ENCODE measurements at places on chromosomes 2 and 18.

DNA sequence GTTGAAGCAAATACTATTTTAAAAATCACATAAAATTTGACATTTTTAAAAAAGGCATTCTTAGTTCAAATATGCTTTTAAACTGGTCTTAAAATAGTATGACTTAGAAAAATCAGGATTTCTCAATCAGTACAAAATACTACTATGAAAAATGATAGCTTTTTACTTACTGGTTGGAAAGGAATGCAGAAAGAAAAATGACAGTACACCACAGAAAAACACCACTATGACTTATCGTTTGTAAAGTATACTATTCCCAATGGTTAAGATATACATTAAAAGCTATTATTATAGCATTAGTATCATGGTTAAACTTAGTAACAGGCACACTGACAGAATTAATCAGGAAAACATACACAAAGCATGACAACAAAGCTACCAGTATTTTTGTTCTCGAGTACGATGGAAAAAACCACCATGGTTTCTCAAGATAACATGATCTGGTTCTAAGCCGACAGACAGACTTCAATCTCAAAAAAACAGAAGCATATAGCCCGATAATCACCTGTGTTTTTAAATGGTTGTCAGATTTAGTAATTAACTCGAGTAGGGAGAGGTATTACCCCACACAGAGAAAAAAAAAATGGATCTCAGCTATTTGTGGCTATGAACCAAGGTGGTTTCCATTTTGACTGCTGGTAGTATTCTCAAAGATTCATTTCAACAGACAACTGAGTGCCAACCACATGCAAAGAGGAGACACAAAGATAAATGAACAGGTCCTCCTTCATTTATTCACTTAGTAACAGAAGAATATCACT, 39.1 kb downstream of the CUL3 start:
- DNase-seq, result no peak

- no peak for DNase-seq
Observed at GRCh38 chr2:156322686-156323231, 9.8 kb downstream of the NR4A2 start.

DNA sequence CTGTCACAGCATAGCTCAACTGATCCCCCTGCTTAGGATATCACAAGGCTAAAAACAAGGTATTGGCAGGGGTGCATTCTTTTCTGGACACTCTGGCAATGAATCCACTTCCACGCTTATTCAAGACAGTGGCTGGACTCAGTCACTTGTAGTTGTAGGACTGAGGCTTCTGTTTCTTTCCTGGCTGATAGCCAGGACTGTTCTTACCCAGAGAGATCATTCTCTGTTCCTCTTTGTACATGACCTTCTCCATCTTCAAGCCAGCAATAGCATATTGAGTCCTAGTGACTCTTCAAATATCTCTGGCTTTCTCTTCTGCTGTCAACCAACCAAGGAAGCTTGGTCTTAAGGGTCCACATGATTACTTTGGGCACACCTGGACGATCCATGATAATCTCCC, 241.3 kb downstream of the RBM43 start:
- DNase-seq, result no peak

- DNase-seq, result no peak
Observed at GRCh38 chr2:80102026-80102425, 202.5 kb downstream of the LRRTM1 start.

GRCh38 chr2:121969166-121969565, 213.7 kb downstream of the TSN start:
- no peak for DNase-seq

GRCh38 chr2:190929919-190930318, 49.3 kb downstream of the GLS start:
- no peak for DNase-seq

DNA sequence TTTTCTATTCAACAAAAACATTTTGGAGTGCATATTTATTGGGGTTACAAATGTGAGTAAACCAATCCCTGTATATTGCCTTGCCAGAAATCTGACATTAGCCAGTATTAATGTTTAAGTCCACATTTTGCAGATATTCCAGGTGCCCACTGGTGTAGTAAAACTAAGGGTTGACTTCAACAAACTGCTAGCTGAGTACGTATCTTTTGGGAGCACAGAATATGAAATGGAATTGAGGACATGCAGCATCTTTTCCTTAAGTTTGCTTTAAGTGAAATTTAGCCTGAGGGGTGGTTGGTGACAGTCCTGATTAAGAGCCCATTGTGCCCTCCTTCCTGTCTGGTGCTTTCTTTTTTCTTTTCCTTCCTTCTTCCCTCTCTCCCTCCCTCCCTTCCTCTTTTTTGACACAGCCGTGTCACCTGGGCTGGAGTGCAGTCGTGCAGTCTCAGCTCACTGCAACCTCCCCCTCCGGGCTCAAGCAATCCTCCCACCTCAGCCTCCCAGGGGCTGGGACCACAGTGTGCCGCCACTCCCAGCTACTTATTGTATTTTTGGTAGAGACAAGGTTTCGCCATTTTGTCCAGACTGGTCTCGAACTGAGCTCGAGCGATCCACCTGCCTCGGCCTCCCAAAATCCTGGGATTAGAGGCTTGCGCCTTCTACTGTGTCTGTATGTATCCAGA, 1.6 kb downstream of the NUP35 start:
- DNase-seq, result no peak

DNA sequence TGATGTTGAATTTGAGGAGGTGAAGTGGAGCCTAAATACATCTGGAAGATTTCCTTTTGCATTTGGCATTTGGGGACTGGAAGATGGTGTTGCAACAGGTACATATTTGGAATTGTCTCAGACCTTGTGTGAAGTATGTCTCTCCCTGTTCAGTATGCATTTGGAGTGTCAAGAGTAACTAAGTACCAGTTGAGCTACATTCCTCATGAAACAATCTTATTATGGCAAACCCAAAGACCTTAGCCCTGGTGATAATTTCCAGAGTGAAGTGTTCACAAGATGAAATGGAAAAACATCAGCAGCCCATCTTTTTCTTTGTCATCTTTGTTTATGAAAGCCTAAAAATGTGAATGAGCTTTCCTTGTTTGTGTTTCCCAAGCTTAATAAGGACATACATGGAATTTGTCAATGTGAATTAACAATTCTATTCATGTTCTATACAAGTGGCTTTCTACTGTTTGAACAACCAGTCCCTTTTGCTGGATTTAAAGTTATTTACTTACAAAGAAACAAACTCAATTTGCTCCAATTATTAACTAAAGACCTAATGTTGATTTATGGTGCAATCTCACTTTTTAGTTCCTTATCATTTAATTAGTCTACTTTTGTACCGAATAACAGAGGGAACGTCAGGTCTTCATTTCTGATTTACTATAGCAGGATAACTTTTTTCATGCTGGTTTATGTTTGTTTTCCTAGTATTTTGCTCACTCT, 42.1 kb upstream of the PPP1R1C start:
- no peak for DNase-seq

GRCh38 chr2:148253685-148254084, 232.8 kb downstream of the MBD5 start:
- DNase-seq, result no peak

- peak; percentile 26 for DNase-seq
Observed at GRCh38 chr2:101387151-101387834, at the start of gene CREG2. Gene CREG2, minus strand, starts transcription at chr2:101387503. Its CDS starts 46 bp downstream, at chr2:101387457.

DNA sequence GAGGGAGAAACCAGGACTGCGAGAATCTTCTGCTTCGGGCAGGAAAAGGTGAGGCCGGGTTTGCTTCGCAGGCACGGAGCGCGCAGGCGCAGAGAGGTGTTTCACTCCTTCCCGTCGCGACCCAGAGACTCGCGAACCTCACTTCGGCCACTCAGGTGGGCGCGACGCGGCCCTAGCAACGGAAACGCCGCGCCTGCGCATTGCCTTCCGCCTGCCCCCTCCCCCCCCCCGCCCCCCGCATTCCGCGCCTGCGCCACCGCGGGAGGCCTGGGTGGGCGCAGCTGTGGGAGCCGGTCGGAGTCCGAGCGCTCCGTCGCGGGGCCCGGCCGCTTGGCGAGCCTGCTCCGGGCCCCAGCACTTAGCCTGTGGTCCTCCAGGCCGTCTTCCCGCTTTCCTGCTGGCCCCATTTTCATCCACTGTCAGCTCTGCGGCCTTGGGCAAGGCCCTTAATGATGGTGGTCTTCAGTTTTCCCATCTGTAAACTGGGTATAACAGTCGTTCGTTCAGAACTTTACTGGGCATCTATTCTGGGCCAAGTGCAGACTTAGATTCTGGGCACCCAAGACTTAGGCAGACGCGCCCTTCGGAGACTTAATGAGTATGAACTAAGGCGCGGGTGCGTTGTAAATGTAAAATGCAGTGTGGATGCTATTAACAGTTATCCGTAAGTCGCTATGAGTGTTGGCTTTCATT, 62.1 kb upstream of the ACKR3 start:
- DNase-seq, result no peak

DNA sequence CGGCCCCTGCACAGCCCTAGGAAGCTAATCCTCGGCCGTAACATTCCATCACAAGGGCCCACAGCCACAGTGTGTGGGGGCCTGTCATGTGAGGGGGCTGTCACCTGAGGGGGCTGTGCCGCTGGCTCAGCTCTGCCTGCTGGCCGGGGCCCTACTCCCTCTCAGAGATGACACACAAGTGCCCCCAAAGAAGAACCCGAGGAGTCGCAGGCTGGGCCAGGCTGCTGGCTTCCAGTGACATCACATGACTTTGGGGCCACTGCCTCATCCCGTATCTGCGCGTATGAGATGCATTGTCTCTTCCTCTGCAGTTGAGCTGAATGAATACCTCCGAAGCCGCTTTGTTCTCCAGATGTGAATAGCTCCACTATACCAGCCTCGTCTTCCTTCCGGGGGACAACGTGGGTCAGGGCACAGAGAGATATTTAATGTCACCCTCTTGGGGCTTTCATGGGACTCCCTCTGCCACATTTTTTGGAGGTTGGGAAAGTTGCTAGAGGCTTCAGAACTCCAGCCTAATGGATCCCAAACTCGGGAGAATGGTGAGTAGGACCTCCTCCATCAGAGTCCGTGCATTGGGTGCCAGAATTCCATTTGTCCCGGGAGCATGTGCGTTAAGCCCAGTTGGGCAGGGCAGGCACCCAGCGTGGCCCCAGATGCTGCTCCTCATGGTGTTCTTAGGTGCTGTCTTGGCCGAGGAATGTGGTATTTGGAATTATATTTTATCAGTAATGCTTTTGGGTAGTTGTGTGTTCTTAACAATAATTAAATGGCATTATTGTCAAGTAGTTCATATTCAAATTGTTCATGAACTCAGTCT, at the start of gene CNDP1:
CNDP1 (plus strand) TSS at position 351 of the 820 bp plus-strand sequence; CDS start at position 519, 168 bp downstream.
- no peak for DNase-seq

Measured in activated CD4-positive, alpha-beta T cell treated with anti-CD3 and anti-CD28 coated beads, Interleukin-2, amount 50 U/mL, for 24 hours (primary cell).